Esophagus squamous epithelium (tissue), 5 donors: ENCODE measurements at places on chromosomes 6 and 20.

GRCh38 chr20:926670-927069 is 10.5 kb upstream of the ANGPT4 start:
- no peak for DNase-seq

- no peak for DNase-seq
Measured at GRCh38 chr6:51108563-51109234, 290.0 kb downstream of the TFAP2B start.

DNA sequence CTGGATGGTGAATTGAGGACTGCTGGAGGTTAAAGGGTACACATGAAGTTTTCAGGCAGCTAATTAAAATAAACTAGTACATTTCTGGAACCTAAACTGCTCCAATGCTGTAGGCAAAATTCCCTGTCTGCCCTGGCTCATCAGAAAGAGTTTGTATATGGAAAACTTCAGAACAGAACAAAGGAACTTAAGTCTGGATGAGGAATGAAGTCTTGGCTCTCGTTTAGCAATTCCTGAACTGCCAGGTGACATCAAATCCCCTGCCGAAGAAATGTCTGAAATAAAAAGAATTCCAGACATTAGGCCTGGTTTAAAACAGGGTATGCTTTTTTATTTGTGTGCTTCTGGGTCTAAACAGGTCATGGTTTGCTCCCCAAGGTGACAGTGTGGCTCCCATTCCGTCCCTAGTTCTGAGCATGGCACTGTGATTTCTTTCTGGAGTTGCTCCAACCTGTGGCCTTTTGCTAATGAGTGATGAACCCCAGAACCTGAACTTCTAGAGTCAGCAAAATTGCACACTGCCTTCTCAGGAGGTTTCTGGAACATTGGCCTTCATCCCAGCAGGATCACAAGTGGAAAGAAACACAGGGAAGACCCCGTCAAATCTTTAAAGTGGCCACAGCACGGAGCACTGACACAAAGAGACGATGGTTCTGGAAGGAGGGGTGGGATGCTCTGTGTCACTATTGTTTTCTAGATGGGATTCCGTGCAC is 129.4 kb upstream of the NAA20 start:
- no peak for DNase-seq

DNA sequence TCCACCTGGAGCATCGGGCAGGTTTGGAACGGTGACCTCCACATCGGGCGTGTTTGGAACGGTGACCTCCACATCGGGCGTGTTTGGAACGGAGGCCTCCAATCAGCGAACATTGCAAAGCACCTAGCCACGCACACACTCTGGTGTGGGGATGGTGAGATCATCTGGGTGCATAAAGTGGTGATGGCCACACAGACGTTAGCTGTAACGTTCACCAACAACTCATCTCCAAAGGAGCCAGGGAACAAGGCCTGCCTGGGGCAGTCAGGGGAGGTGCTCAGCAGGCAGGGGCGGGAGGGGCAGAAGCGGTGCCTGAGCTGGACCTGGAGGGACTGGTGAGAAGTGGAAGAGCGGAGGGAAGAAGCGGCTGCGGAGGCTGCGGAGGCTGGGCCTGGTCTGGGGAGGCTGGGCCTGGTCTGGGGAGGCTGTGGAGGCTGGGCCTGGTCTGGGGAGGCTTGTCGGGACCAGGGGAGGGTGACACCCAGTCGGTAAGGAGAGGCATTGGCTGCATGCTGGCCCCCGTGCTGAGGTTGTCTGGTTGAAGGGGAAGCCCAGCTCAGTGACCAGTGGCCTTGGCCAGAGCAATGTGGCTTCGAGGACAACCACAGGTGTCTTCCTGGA is 89.9 kb downstream of the PSMB1 start:
- DNase-seq = no peak

GRCh38 chr20:23156842-23157423 is 70.8 kb upstream of the CD93 start:
- no peak for DNase-seq

GRCh38 chr6:1175877-1176276 is 136.0 kb upstream of the FOXQ1 start:
- DNase-seq = no peak

GRCh38 chr6:5011346-5011745 is 7.5 kb upstream of the RPP40 start:
- no peak for DNase-seq

GRCh38 chr6:45587229-45588060 is 209.7 kb upstream of the SUPT3H start:
- no peak for DNase-seq

DNA sequence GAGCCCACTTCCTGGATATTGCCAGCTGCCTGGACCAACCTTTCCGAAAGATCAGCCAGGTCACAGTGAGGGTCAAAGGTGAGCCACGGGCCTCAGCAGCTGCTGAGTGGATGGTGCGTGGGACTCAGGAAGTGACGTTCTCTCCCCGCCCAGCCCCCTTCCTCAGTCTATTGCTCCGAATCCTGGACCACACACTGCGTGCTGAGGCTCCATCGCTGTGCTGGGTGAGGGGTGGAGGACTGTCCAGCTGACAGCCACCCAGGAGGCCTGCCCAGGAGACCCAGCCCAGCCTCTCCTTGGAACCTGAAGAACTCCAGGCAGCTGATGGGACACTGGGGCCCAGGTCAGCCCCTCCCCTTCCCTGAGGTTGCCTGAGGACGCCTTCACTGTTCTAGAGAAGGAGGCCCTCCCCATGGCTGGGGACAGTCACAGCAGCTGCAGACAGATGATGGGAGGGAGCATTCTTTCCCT is 94.4 kb upstream of the CD93 start:
- DNase-seq = no peak

- no peak for DNase-seq
Measured at GRCh38 chr6:73586416-73586974, 65.7 kb upstream of the EEF1A1 start.

GRCh38 chr6:12293235-12293930 is 3.2 kb downstream of the EDN1 start:
- DNase-seq = no peak

- no peak for DNase-seq
Measured at GRCh38 chr6:104940238-104940892, 16.5 kb upstream of the LIN28B start.

DNA sequence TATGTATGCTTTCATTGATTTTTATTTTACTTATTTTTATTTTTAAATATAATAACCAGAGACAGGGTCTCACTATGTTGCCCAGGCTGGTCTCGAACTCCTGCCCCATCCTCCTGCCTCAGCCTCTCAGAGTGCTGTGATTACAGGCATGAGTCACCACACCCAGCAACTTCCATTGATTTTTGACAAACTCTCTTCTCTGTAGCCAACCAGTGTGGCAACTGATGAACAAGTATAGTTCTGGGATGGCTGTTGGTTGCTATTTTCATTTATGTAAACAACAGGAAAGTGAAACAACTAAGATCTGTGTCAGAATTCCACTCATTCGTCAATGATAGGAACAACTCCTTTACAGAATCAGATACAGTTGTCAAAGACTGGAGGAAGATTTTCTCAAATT is 356.7 kb upstream of the JARID2 start:
- DNase-seq = no peak

GRCh38 chr6:17491416-17492142 is 98.2 kb downstream of the CAP2 start:
- no peak for DNase-seq

GRCh38 chr6:160795721-160796120 is 93.7 kb downstream of the PLG start:
- no peak for DNase-seq

DNA sequence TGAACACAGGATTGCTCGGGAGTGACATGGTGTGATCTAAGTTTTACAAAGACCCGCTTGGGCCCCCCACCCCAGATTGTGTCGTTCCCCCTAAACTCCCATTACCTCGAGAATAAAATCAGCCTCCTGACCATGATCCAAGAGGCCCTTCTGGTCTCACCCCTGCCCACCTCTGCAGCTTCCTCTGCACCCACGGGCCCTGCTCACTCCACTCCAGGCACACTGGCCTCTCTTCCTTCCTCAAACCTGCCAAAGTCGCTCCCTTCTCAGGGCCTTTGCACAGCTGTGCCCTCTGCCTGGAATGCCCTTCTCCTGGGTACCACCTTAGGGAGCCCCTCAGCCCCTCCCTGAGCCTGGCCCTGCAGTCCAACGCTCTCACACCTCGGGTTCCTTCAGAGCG is 17.9 kb downstream of the TGM2 start:
- DNase-seq = no peak

GRCh38 chr20:35049776-35050352 is 42.7 kb downstream of the TRPC4AP start:
- DNase-seq = no peak

DNA sequence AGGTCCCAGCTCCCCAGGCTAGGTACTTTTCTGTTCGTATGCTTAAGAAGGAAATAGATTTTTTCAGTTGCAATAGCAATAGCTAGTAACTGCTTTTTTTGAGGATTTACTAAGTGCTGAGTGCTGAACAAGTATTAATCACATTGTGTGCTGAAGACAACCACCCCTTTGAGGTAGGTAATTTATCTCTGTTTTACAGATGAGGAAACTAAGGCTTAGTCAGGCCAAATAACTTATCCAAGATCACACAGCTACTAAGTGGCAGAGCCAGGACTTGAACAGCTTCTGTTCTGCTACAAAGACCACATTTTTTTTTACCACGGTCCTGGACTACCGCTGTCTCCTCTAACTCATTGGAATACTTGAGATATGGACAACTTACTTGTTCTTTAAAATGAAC is 39.8 kb downstream of the LRRN4 start:
- DNase-seq = no peak

DNA sequence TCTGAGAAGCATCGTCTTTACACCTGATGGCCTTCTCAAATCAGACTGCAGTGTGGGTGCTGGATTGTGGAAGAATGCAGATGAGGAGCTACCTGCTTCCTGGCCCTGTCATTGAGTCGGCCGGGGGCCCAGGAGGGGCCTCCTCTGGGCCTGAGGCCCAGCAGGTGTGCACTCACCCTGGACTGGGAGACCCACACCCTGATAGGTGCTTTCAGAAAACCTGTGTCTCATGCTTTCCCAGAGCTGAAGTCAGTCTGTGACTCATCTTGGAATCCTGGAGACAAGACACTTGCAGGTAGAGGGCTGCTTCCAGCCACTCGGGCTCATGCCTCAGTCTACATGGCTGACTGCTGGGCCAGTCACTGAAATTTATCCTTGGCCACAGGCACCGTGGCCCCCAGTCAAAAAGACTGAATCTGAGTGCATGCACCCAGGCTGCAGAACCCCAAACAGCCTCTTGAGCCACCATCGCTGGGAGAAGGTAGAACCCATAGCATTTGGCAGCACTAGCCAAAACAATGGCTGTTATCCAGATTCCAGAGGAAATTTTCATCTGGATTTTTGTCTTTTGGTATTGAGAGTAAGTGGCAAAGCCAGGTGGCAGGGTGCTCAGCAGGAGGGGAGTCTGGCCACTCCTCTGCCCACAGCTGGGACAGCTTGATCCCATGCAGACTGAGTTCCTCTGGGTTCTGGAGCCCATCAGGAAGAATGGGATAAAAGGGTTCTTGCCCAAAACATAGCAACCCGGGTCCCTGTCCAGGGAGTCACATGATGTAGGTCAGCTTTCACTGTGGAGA is 182.0 kb upstream of the CST7 start:
- DNase-seq = no peak

- DNase-seq = no peak
Measured at GRCh38 chr6:44006123-44006871, 121.0 kb downstream of the MRPL14 start.

GRCh38 chr20:58669287-58670006 is 18.4 kb downstream of the STX16 start:
- DNase-seq = no peak

DNA sequence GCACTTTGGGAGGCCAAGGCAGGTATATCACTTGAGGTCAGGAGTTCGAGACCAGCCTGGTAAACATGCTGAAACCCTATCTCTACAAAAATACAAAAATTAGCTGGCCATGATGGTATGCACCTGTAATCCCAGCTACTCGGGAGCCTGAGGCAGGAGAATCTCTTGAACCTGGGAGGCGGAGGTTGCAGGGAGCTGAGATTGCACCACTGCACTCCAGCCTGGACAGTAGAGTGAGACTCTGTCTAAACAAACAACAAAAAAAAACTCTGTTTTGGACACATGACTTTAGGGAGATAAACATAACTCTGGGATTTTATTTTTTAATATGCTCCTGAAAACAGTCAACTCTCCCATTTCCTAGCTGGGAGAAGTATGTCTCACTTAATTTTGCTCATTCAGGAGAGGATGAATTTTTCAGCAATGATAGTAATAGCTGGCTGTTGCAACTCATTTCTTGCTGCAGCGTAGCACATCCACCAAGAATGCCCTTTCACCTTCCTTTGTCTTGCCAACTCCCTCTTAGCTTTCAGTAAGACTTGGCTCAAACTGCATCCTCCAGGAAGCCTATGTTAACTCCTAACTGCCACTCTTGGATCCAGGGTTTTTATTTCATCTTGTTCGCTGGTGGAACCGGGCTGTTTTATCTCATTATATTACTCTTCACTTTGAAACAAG is 24.3 kb downstream of the TOP1 start:
- no peak for DNase-seq

DNA sequence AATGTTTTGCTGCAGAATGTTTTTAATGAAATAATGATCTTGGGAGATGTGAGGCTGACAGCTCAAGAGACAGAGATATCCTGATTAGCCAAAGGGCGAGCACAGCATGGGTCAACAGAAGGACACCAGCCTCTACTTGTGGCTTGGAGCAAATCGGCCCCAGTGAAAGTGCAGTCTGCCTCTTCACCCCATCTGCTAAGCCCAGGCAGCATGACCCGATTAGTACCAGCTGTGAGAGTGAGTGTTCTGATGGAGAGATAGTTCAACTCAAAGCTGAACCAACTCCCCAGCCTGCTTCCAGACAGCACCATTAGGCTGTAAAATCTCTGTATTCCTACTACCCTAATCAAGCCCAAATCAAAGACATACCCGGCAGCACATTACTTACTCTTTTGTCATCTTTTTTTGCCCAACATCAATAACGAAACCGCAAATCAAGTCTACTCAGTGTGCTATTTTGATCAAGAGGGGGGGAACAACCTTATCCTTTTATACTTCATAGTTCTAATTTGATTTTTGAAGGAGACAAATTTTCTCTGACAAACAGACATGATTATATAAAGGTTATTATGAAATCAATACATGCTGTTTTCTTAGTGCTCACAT is 514.1 kb upstream of the NRSN1 start:
- no peak for DNase-seq

- DNase-seq = no peak
Measured at GRCh38 chr20:40370800-40371199, 318.2 kb downstream of the MAFB start.

DNA sequence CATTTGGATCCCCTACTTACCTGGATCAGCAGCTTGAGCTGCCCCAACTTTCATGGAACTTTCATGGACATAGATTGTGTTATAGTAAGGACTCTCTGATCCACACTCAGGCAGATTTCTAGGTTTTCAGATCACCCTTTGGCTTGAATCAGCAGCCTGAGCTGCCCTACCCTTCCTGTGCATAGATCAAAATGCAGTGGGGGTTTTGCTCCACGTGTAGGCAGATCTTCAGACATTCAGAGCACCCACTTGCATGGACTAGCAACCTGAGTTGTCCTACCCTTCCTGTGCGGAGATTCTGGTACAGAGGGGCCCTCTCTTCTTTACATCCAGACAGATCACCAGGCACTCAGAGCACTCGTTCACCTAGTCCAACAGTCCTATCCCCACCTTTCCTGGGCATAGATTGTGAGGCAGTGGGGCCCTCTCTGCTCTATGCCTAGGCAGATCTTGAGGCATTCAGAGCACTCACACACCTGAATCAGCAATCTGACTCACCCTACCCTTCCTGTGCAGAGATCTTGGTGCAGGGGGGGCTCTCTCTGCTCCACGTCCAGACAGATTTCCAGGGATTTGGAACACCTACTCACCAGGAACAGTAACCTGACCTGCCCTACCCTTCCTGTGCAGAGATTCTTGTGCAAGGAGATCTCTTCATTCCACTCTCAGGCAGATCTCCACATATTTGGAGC is 705.2 kb upstream of the NRSN1 start:
- DNase-seq = no peak

GRCh38 chr20:21234806-21235483 is 68.2 kb upstream of the XRN2 start:
- DNase-seq = no peak
